ENCODE measurements at places on chromosomes 2 and 18. TPM values are rescaled to one million over a fixed set of nuclear protein-coding genes. Genes with fewer than 3 reads are reported as not detected.

GRCh38 chr18:50340078-50340477 lies 34.8 kb upstream of the SKA1 start:
- no peak for DNase-seq

DNA sequence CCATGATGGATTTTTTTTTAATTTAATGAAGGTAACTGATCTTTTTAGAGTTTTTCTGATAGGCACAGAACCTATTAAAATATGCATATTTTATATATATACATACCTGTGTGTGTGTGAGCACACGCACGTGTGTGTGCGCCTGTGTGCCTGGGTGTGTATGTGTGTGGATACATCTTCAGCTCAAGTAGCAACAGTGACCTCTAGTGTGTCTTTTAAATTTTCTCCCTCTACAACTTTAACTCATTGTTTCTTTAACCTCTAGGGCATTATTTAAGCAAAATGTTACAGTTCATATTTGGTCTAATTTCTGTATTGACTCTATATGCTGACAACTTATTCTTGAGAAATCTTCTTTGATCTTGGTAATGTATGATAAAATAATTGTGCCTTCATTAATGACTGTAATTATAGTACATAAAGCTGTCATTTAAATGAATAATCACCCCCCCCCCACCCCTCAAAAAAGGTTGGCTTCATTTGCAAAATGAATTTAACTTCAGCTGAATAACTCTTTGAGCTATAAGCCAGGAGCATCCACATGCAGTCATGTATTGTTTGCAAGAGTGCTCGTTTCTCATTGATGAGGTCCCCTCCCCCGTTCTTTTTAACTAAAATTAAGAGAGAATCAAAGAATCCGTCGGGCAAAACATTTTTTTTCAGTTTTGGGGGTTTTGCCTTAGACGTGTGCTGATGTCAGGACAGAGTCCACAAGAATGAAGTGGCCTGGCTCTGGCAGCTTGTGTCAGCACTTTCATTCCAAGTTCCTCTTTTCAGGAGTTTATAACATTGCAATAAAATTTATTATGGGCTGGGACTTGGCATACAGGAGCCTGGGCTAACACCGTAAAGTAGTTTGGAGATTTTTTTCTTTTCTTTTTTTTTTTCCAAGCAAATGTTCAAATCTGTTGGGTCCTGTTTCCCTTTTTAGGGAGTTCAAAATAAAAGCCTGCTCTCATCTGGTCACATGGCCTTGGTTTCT lies 80.0 kb downstream of the ETAA1 start:
- no peak for DNase-seq

DNA sequence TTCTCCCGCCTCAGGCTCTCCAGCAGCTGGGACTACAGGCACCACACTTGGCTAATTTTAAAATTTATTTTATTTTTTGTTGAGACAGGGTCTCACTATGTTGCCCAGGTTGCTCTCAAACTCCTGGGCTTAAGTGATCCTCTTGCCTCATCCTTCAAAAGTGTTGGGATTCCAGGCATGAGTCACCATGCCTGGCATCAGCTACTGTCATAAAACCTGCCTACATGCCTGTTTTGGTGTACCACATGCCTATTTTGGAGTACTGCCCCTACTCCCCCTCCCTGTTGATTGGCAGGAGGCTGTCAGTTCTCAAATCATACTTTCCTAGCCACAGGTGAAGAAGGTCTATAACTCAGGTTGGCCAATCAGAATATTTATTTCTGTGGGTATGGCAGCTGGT lies 64.0 kb downstream of the CHST9 start:
- DNase-seq: no peak

DNA sequence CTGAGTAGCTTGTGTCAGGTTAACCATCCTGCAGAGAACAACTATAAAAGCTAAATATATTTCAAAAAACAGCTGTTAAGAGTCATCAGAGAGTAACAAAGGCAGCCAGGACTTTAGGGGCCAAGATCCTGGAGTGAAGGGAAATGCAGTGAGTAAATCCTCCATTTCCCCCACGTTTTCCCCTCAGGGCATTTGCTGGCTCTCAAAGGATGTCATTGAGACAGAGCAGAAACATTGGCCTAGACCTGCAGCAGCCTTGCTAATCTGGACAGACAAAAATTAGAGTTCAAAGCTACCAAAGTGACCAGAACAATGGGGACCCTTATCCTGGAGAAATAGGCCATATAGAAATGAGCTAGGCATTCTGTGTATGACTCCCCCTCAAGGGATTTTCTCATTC lies 21.1 kb upstream of the KLHL29 start:
- DNase-seq: no peak

GRCh38 chr2:9944330-9944758 lies 7.1 kb upstream of the GRHL1 start:
- DNase-seq: no peak

TNFRSF11A gene
- 3.5 TPM for total RNA-seq

OR6B2 gene
- not detected for total RNA-seq

TPRKB gene
- total RNA-seq: 42.1 TPM

IL1R2 gene
- 182 TPM for total RNA-seq
